ENCODE measurements at places on chromosomes 7 and 10. TPM values are rescaled to one million over a fixed set of nuclear protein-coding genes. Genes with fewer than 3 reads are reported as not detected.

- DNase-seq: no peak
Observed at GRCh38 chr10:3872712-3873329, 87.8 kb upstream of the KLF6 start.

- DNase-seq: no peak
Observed at GRCh38 chr7:81218480-81219106, 299.7 kb upstream of the SEMA3C start.

DNA sequence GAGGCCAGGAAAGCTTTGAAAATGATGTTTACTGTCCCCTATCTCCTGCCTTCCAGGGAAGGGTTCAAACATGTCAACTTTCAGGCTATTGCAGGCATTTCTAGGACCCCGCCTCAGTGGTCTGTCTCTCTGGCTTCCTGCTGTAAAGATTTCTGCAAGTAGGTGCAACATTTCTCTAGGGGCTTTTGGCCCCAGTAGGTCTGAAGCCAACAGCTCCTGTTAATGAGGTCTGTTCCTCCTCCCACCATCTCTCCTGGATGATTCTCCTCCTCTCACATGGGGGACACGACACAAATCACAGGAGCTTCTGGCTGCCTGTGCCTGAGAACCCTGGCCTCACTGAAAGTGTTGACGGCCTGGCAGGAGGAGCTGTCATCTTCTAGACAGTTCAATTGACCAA is 194.3 kb downstream of the CYP26A1 start:
- DNase-seq: no peak

GRCh38 chr10:2759233-2759632 is 308.1 kb upstream of the PFKP start:
- no peak for DNase-seq

DNA sequence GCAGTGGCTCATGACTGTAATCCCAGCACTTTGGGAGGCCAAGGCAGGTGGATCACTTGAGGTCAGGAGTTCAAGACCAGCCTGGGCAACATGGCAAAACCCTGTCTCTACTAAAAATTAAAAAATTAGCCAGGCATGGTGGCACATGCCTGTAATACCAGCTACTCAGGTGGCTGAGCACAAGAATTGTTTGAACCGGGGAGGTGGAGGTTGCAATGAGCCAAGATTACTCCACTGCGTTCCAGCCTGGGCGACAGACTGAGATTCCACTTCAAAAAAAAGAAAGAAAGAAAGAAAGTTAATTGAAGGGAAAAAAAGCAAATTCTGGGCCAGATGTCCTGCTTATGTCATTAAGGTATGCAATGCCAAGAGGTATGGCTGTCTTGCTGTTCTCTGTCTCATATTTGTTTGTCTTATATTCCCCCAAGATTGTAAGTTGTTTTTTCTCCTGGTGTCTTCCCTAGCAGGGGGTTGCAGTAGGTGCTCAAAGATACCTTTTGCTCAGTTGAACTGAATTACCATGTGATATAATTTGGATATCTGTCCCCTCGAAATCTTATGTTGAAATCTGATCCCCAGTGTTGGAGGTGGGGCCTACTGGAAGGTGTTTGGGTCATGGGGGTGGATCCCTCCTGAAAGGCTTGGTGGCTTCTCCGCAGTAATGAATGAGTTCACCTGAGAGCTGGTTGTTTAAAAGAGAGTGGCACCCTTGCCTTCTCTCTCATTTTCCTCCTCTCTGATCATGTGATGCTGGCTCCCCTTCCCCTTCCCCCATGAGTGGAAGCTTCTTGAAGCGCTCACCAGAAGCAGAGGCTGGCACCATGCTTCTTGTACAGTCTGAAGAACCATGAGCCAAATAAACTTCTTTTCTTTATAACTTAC is 60.9 kb downstream of the MYOF start:
- no peak for DNase-seq

GRCh38 chr7:123190109-123190831 is 9.5 kb downstream of the SLC13A1 start:
- no peak for DNase-seq

DNA sequence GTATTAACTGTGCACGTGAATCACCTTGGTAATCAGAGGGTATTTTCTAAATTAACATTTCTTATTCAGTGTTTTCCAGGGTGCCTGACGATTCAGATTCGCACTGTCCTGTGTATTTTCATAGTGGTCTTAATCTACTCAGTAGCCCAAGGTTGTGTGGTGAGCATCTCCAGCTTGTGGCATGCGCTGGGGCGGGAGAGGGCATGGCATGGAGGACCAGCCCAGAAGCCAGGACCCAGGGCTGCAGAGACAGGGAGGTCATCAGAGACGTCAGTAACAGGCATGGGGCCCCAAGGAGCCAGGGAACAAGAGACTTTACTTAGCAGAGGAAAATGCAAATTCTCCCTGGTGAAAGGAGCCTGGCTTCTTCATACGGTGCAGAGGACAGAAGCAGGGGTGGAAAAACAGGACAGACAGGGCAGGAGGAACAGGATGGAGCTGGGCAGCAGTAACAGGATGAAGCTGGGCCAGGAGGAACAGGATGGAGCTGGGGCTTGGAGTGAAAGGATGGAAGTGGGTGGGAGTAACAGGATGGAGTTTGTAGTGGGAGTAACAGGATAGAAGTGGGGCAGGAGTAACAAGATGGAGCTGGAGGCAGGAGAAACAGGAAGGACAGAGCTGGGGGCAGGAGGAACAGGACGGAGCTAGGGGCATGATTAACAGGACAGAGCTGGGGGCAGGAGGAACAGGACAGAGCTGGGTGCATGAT is 110.9 kb downstream of the ADCY1 start:
- DNase-seq: no peak

GRCh38 chr7:116699722-116700120 is 27.7 kb downstream of the MET start:
- DNase-seq: no peak

GRCh38 chr7:156459067-156459466 is 181.5 kb upstream of the RNF32 start:
- DNase-seq: no peak

- no peak for DNase-seq
Observed at GRCh38 chr7:111855842-111856227, 293.5 kb upstream of the IMMP2L start.

GRCh38 chr10:112213098-112213823 is 29.7 kb upstream of the GPAM start:
- DNase-seq: no peak

GRCh38 chr7:71563276-71563675 is 431.3 kb downstream of the GALNT17 start:
- DNase-seq: no peak

- no peak for DNase-seq
Observed at GRCh38 chr7:91165846-91166230, 98.4 kb upstream of the FZD1 start.

- no peak for DNase-seq
Observed at GRCh38 chr10:31321396-31321941, 2.5 kb downstream of the ZEB1 start.

GRCh38 chr10:47024399-47025252 is 113.4 kb downstream of the PTPN20 start:
- DNase-seq: no peak

DNA sequence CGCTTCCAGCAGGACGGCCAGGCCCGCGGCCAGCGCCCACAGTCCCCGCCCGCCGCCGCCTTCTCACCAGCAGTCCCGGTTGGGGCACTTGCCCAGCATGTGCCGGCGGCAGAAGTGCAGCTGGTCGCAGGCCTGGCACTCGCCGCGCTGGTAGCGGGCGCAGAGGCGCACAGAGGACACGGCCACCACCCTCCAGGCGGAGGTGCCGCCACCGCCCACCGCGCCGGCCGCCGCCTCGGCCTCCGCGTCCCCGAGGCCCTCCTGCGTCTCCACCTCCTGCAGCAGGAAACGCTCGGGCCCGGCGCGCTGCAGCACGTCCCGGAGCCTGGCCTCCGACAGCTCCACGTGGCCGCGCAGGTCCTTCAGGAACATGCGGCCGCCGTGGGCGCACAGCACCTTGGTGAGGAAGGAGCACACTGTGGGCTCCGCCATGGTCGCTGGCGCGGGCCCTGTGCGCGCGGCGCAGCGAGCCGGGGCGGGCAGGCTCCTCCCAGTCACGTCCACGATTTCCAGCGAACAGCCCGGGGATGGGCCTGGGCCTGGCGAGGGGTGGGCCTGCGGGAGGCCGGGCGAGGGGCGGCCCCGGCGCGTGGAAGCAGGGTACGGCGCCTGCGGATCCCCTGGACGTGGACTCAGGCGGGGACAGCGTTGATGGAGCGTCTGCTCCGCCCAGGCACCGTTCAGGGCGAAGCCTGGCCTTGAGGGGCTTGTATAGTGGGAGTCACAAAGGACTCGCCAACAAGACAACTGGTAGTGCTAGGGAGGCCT is at the start of gene ZC3HAV1L:
ZC3HAV1L (minus strand) TSS at position 457 of the 768 bp plus-strand sequence; CDS start at position 432, 25 bp downstream.
- DNase-seq: no peak

DNA sequence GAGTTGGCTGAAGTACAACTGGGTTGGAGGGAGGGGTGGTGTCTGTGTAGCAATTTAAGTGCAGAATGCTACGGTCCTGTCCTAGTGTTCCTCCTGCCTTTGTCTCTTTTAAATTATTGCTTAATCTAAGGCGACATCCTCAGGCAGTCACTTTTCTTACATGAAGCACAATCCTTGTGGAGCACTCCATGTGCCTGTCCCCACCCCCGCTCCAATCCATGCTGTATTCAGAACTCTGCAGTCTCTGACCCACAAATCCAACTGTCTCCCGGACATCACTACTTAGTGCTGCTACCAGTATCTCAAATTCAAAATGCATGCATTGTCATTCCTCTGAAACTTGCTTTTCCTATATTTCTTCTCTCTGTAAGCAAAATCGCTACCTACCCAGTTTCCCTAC is 91.4 kb upstream of the FAM133B start:
- no peak for DNase-seq

- DNase-seq: no peak
Observed at GRCh38 chr10:34854147-34854601, 39.1 kb upstream of the PARD3 start.

DNA sequence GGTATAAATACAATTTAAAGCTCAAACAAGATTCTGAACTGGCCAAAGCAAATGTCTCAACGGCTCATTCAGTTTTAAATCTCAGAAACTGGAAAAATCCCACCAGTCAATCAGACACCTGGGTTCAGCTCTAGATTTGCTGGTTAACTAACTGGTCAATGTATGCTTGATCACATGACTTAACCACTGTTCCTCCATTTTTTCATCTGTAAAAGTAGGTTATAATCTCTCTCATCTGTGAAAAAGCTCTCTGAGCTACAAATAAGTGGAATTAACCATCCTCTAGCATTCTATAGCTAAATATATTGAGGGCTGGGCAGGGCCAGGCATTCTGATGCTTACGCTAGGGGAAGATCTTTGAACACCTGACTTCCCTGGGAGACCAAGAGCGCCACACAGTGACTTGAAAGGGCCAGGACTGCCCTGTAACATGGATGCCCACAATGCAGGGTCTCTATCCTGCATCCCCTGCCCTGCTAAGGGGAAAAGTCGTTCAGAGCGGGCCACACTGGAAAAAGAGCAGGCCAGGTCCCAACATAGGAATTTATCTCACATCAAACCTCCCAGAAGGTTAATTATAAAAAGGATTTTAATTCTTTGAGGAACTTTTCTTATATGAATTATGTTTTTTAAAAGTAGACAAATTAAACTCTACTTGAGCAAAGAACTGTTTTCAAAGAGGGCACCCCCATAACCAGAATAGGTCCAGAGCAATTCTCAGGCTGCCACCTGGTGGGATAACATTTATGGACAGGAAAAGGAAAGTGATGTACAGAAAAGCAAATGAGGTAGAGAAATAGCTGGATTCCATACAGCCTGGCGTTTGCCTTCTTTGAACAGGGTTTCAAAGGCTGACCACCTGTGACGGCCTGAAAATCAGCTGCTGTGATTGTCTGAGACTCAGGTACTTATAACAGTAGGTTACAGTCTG is 1.8 kb downstream of the RP9 start:
- no peak for DNase-seq

DNA sequence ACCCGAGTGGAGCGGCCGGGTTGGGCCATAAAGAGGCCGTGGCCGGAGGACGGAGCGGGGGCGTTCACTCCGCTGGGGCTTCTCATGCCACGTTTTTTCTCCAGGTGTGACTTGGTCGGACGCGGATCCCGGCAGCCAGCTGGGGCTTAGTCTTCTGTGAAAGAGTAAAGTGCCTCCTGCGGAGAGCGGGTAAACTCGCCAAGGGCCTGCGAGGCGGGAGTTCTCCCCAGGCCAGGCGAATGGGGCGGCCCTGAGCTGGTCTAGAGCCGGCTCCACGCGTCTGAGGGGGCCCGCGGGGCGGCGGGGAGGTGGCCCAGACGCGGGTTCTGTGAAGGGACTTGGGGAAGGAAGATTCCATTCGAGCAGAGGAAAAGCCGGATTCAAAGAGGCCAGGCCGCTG is 86.3 kb upstream of the VIPR2 start:
- no peak for DNase-seq

DNA sequence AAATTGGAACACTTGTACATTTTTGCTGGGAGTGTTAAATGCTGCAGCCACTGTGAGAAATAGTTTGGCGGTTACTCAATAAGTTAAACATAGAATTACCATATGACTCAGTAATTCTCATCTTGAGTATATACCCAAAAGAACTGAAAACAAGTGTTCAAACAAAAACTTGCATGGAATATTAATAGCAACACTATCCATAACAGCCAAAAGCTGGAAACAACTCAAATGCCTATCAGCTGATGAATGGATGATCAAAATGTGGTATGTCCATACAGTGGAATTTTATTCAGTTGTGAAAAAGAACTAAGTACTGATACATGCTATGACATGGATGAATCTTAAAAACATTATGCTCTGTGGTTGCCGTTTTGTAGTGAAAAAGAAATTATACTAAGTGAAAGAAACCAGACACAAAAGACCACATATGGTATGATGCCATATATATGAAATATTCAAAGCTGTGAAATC is 63.0 kb upstream of the SP4 start:
- DNase-seq: no peak

GRCh38 chr7:104011829-104012228 is 22.4 kb upstream of the RELN start:
- DNase-seq: no peak

GRCh38 chr10:97388152-97388551 is 13.0 kb downstream of the RRP12 start:
- DNase-seq: no peak

GRCh38 chr10:99435986-99436638 is 5.7 kb upstream of the GOT1 start:
- DNase-seq: no peak

DNA sequence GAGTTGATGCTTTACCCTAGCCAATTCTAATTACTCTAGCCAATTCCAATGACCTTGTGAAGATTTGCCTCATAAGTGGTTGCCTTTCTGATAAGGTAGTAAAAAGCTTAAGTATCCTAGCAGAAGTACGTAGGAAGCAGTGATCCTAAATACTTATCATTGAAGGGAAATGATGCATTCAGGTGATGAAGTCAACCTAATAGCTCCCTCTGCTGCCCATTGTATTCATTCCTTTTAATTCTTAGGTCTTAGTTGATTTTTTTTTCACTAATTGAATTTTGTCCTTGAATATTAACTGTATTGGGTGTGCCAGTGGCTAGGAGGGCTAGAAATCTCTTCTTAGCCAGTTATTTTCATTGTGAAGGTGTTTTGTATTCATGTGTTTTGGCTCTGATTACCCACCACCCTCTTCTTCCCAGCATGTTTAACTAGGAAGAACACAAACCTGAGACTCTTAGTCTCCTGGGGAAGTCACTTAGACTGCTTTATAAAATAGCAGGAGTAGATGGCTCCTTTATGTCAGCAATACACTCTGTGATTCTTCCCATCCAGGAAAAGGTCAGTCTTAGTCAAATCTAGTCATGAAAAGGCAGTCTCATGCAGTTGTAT is 46.3 kb downstream of the PLEKHA8 start:
- DNase-seq: no peak

TRAPPC14 gene
- 10.4 TPM for total RNA-seq

TEX47 gene
- not detected for total RNA-seq

VPS26A gene
- total RNA-seq: 45.0 TPM

KIAA1217 gene
- 18.9 TPM for total RNA-seq

SORCS1 gene
- total RNA-seq: 2.1 TPM

TAF5 gene
- total RNA-seq: 2.6 TPM

IL2RA gene
- 0.34 TPM for total RNA-seq

AGAP4 gene
- 5.8 TPM for total RNA-seq

OR2A1 gene
- not detected for total RNA-seq

APBB1IP gene
- total RNA-seq: 0.07 TPM
